ENCODE measurements at places on chromosomes 7 and 10.

DNA sequence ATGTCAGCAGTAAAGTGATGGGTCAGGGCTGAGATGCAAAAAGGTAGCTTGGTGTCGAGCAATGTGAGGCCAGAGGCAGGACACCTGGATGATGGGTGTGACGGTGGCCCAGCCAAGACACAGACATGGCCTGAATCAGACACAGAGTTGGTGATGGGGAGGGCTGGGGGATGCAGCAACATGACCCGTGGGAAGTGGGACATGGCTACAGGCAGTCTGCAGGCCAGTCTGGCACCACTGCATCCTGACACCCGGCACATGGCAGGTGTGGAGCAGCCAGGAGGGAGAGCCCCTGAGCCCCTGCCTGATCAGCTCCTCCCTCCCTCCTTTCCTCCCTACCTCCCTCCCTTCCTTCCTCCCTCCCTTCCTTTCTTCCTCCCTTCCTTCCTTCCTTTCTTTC lies 114.8 kb upstream of the WDR11 start:
- no peak for DNase-seq

- DNase-seq: no peak
Measured at GRCh38 chr10:49621561-49621960, 7.7 kb downstream of the CHAT start.

DNA sequence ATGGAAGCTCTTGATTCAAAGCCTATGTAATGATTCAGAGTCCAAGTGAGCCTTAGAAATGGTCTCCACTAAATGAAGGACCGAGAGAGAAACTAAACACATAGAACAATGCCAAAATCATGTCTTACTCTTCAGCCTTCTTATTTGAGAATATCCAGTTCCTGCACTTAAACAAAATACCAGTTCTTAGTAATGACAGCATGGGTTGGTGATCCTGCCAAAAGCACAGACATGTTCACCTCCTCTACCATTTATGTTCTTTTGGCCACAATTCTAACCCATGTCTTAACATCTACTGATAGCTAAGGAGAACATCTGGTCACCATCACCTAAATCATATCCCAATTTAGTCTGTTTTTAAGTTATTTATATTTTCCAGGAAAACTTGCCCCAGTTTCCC lies 239.6 kb upstream of the PTN start:
- no peak for DNase-seq

DNA sequence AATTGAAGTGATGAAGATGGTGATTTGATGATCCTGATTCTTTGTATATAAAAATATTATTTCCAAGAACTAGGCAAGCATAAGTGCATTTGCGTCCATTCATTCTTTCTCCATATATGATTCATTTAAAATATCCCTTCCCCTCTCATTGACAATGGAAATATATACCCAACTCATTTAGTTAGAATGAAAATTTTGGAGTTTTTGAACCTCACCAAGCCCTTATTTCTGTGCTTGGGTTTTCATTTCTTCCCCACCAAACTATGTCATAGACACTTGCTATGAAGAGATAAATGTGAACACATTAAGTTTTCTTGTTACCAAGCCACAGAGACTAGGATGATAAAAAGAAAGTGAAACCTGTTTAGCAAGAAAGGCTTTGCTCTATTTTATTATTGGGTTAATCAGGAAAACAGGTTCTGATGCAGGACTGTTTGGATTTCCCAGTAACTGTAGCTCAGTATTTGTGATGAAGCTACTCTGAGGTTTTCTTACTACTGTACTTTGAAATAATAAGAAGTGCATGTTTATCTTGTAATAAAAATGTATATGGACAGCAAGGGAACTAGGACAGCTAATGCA lies 68.3 kb downstream of the ITGB1 start:
- DNase-seq: no peak

GRCh38 chr7:152436111-152436930 lies 518 bp upstream of the KMT2C start:
- DNase-seq: peak; percentile 91

DNA sequence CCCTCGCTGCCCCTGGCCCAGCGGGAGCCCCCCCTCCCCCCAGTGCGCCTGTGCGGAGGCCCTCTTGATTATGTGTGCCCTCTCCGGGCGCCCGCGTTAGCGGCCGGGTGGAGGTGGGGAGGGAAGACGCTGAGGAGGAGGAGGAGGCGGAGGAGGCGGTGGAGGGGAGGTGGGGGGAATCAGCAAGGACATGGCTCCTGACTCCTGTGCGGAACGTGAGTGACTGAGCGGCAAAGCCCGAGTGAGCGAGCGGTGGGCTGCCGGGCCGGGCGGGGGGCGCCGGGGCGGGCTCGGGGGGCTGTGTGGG lies 201 bp downstream of the MLLT10 start:
- DNase-seq: no peak

DNA sequence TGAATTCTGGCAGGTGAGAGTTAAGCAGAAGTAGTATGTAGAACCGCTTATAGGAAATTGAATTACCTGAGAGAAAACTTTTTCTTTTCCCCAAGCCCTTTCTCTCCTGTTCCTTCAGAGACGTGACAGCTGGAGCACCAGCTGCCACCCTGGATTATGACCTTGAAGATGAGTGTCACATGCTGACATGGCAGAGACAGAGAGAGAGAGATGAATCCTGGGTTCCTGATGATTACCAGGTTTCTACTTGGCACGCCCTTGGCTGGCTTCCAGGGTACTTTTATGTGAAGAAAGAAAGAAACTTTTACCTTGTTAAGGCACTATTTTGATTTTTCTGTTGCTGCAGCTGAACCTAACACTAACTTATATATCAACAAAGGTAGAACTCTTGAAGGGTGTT lies 99.9 kb downstream of the GPR26 start:
- no peak for DNase-seq

DNA sequence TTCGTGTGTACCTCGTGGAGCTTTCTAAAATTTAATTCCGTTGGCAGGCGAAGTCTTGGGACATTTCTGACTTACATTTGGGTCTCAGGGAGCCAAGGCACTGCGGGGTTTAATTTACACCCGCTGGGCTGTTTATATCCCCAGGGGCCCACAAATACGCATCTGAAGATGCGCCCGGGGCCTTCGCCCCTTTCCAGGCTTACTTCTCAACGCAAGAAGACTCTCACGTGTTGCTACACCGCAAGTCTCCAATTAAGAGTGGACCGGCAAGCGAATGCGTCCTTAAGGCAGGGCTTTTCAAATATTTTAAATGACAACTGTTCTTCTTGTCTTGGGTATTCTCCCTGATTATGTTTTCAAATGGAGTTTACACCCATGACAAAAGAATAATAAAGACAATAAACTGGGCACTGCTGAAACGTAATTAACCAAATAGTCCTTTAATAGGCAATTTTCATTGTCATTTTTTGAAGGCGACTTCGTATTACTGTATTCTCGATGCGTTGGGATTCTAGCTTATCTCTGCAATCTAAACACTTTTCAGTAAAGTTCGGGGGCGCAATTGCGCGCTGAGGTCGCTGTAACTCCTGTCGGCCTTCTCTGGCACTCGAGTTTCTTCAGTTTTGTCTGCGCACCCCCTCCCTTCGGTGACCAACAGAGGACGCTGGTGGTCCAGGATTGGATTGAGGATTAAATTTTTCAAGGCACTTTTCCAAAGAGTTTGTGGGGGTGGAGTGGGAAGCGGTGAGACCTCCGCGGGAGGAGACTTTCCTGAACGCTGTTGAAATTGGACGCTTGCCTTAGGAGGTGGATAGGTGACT lies 837 bp upstream of the IGFBP3 start:
- peak; percentile 90 for DNase-seq

DNA sequence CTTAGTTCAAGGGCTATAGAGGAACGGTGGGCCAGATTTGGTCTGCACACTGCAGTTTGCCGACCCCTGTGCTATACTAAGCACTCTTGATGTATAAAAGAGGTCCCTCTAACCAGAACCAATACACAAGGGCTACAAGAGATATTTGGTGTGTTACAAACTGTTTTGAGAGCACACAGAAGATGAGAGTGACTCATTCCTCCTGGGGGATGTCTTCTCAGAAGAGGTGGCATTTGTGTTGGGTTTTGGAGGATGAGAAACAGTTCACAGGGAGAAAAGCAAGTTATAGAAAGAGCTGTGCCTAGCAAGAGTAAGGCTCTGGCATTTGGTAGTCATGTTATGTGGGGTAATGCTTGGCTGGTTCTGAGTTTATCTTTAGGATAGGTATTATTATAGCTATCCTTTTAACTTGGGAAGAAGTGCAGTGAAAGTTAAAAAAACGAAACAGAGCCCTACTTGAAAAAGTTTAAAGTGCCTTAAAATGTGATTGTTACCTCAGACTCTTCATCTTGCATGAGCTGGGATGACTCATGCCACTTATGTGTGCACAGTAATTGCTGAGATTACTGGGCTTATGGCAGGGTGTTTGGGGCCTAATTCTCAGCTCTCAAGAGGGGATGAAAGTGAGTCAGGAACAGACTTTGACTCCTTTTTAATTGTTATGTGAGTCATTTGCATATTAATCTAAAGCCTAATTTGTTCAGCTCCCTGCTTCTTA lies 160.4 kb downstream of the KIF20B start:
- no peak for DNase-seq

DNA sequence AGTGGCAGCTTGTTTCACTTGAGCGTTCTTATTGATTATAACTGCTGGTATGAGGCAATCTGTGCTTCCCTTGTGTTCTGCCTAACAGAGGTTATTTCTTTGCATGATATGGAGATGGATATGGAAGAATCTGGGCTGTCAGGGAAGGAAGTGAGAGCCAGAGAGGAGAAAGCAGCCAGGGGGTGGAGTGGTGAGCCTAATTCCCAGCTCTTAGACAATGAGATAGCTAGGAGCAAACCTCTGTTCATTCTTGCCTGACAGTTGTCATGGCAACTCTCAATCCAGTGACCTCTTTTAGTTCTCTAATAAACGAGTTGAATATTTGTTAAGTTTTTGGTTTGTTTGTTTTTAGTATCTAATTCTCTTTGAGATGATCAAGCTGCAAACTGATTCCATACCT lies 214.3 kb downstream of the NRG3 start:
- DNase-seq: no peak

GRCh38 chr7:132464740-132465139 lies 111.5 kb downstream of the PLXNA4 start:
- no peak for DNase-seq

DNA sequence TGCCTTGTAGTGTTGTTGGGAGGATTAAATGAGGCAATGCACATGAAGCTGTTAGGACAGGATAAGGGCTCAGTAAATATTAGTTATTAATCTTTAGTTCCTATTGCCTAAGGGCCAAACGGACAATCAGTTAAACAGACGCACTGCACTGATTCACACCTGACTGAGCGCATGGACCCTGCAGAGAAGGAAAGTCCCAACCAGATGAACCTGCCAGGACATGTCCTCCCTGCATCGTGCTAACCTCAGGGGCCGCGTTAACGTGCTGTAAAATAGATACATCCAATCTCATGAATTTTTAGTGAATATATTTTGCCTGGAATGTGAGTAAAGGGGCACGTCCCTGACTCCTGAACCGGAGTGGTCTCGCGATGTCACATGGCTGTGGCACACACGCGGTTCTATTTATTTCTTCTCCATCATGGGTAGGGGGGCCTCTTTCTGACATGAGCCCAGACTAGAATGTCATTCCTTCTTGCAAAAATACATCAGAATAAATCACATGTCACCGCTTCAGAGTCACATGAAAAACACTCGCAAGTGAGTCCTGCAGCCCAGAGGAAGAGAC lies 12.3 kb downstream of the ADARB2 start:
- DNase-seq: no peak
